ENCODE measurements at places on chromosomes 7 and 10. TPM values are rescaled to one million over a fixed set of nuclear protein-coding genes. Genes with fewer than 3 reads are reported as not detected.

GRCh38 chr10:68142761-68143160 lies 33.5 kb downstream of the MYPN start:
- H3K4me3 ChIP-seq = no peak overlapping the region
- no peak for DNase-seq
- no peak overlapping the region for H3K27ac ChIP-seq
- no peaks in the 10 kb centered on the region for H3K36me3 ChIP-seq

- DNase-seq = peak; percentile 61
- peaks cover 19% of the 10 kb centered on the region for H3K4me1 ChIP-seq
- peak overlapping the region; percentile 92 for H3K4me3 ChIP-seq
- H3K27ac ChIP-seq = peak overlapping the region; percentile 75
- no peaks in the 10 kb centered on the region for H3K36me3 ChIP-seq
Measured at GRCh38 chr7:87220026-87220733, 648 bp upstream of the TMEM243 start.

DNA sequence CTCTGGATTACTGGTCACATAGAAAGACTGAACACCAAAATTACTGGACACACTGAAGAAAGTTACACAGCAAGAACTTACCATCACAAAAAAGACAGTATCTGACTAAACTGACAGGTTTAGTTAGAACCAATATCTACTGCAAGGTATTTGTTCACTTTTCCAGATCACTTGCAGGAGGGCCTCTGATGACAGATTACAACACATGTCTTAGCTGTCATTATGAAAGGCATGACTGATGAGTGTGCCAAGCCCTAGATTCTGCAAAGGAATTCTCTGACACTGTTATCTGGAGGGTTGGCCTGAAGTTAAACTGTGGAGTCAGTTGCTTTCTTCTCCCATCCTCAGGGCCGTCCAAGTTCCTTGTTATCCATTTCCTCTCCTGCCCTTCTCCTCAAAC lies 242.7 kb downstream of the KIF20B start:
- DNase-seq = no peak
- H3K4me1 ChIP-seq = no peaks in the 10 kb centered on the region
- H3K27me3 ChIP-seq = no peaks in the 10 kb centered on the region
- no peaks in the 10 kb centered on the region for H3K36me3 ChIP-seq
- H3K27ac ChIP-seq = no peak overlapping the region

DNA sequence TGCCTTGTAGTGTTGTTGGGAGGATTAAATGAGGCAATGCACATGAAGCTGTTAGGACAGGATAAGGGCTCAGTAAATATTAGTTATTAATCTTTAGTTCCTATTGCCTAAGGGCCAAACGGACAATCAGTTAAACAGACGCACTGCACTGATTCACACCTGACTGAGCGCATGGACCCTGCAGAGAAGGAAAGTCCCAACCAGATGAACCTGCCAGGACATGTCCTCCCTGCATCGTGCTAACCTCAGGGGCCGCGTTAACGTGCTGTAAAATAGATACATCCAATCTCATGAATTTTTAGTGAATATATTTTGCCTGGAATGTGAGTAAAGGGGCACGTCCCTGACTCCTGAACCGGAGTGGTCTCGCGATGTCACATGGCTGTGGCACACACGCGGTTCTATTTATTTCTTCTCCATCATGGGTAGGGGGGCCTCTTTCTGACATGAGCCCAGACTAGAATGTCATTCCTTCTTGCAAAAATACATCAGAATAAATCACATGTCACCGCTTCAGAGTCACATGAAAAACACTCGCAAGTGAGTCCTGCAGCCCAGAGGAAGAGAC lies 12.3 kb downstream of the ADARB2 start:
- DNase-seq = no peak
- no peaks in the 10 kb centered on the region for H3K4me1 ChIP-seq
- H3K4me3 ChIP-seq = no peak overlapping the region
- H3K36me3 ChIP-seq = no peaks in the 10 kb centered on the region
- no peak overlapping the region for H3K27ac ChIP-seq

DNA sequence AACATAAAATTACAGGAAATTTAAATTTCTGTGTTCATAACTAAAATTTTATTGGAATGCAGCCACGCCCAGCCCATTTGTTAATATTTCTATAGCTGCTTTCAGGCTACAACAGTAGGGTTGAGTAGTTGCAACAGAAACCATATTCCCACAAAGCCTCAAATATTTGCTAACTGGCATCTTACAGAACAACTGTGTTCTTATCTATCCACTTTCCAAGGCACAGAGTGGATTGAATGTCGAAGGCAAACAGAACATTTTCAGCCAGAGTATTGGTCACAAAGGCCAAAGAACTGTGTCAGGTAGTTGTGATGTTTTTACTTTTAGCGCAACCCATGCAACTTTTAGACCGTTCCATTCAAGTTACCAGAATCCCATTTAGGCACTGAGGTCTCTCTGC lies 51.1 kb upstream of the OPN4 start:
- DNase-seq = no peak
- H3K36me3 ChIP-seq = no peaks in the 10 kb centered on the region
- no peaks in the 10 kb centered on the region for H3K4me1 ChIP-seq
- H3K4me3 ChIP-seq = no peak overlapping the region

GRCh38 chr10:28332726-28333125 lies 29.9 kb upstream of the MPP7 start:
- no peaks in the 10 kb centered on the region for H3K36me3 ChIP-seq
- H3K4me3 ChIP-seq = no peak overlapping the region
- no peak overlapping the region for H3K27ac ChIP-seq
- H3K4me1 ChIP-seq = peaks cover 16% of the 10 kb centered on the region
- DNase-seq = no peak
- H3K27me3 ChIP-seq = no peaks in the 10 kb centered on the region

GRCh38 chr7:113207931-113208330 lies 89.6 kb upstream of the SMIM30 start:
- DNase-seq = no peak
- no peak overlapping the region for H3K27ac ChIP-seq
- H3K36me3 ChIP-seq = no peaks in the 10 kb centered on the region
- H3K4me1 ChIP-seq = no peaks in the 10 kb centered on the region

DNA sequence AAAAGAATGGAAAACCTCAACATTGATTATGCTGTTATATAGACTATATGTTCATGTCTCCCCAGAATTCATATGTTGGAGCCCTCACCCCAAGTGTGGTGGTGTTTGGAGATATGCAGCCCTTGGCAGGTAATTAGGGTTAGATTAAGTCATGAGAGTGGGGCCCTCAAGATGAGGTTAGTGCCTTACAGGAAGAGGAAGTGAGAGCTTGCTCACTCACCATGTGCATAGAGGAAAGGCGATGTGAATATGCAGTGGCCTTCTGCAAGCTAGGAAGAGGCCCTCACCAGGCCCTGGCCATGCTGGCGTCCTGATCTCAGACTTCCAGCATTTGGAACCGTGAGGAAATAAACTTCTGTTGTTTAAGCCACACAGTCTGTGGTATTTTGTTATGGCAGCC lies 14.8 kb downstream of the ZNF33A start:
- DNase-seq = no peak
- H3K27ac ChIP-seq = no peak overlapping the region

GRCh38 chr10:14389981-14390590 lies 59.4 kb upstream of the FRMD4A start:
- H3K27me3 ChIP-seq = peaks cover 21% of the 10 kb centered on the region
- no peak overlapping the region for H3K4me3 ChIP-seq
- H3K36me3 ChIP-seq = no peaks in the 10 kb centered on the region
- no peak for DNase-seq
- no peak overlapping the region for H3K27ac ChIP-seq

GRCh38 chr10:79507440-79508167 lies 4.7 kb upstream of the EIF5AL1 start:
- no peaks in the 10 kb centered on the region for H3K4me1 ChIP-seq
- H3K4me3 ChIP-seq = no peak overlapping the region
- no peak for DNase-seq
- no peaks in the 10 kb centered on the region for H3K36me3 ChIP-seq
- no peak overlapping the region for H3K27ac ChIP-seq

- DNase-seq = no peak
- no peak overlapping the region for H3K27ac ChIP-seq
- no peaks in the 10 kb centered on the region for H3K27me3 ChIP-seq
- peaks cover 15% of the 10 kb centered on the region for H3K4me1 ChIP-seq
- H3K4me3 ChIP-seq = no peak overlapping the region
Measured at GRCh38 chr10:70921285-70921684, 32.9 kb upstream of the PCBD1 start.

DNA sequence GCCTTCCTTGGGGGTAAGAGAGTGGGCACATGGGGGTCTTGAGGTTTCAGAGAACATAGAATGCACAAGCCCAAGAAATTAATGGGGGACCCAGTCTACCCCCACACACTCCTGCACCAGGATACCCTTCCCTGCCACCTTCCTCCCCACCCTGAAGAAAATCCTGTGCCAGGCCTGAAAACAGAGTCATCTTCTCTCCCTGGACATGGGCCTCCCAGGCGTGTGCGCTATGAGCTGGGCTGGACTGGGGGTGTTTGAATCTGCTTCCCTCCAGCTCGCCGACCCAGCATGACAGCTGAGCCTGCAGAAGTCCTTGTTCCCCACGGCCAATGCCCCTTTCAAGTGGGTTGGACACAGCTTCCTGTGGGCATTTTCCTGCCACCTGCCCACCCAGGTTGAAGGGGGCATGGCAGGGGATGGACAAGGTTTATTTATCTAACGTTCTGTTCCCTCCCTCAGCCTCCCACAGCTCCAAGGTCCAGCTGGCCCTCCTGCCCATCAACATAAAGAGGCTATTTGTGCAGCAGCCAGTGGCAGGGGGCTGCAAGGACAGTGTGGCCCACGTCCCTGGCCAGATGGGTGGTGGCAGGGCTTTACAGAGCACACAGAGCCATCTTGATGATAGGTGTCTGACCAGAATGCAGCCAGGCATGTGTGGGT lies 141.0 kb downstream of the SH3PXD2A start:
- peaks cover 27% of the 10 kb centered on the region for H3K4me1 ChIP-seq
- H3K4me3 ChIP-seq = no peak overlapping the region
- DNase-seq = no peak
- H3K27ac ChIP-seq = no peak overlapping the region

GRCh38 chr10:112519133-112519761 lies 72.2 kb downstream of the VTI1A start:
- H3K27ac ChIP-seq = peak overlapping the region; percentile 94
- H3K4me3 ChIP-seq = peak overlapping the region; percentile 23
- DNase-seq = peak; percentile 100
- no peaks in the 10 kb centered on the region for H3K36me3 ChIP-seq
- H3K27me3 ChIP-seq = no peaks in the 10 kb centered on the region
- peaks cover 86% of the 10 kb centered on the region for H3K4me1 ChIP-seq

- no peak overlapping the region for H3K27ac ChIP-seq
- DNase-seq = no peak
- 0 out of 2 replicates have a peak, but pooled peaks cover 6% of the 10 kb centered on the region for H3K27me3 ChIP-seq
- H3K36me3 ChIP-seq = no peaks in the 10 kb centered on the region
- H3K4me3 ChIP-seq = peak overlapping the region; percentile 41
Measured at GRCh38 chr7:151897161-151897731, 20.3 kb upstream of the PRKAG2 start.

DNA sequence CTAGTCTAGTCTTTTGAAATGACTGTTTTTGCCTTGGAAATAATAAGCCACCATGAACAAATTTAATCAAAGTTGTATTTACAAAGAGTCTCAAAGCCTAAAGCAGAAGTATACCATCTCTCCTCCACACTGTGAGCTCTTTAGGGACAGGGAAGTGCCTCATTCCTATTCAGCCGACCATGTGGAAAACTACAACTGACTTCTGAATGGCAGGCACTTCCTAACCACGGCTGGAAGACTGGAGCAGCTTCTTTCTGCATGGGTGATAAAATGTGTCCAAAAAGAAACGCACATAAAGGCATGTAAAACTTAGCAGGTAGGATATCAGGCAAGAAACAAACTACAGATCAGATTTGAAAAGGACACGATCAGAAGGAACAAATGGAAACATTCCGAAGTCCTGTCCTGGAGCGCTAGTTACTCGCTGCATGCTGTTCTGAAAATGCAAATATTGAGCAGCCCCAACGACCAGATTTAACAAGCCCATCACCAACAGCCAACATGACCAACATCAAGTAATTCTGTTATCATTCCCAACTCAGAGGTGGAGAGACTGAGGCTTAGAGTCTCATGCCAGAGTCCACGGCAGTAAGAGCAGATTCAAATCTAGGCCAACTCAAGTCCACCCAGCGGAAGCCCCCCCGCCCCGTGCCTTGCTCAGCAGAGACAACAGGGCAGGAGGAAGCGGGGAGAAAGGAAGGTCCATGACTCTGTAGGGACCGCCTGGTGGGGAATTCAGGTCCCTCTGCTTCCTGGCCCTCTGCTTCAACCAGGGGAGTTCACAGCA lies 26.5 kb downstream of the CTBP2 start:
- no peak overlapping the region for H3K27ac ChIP-seq
- peaks cover 32% of the 10 kb centered on the region for H3K36me3 ChIP-seq
- H3K27me3 ChIP-seq = no peaks in the 10 kb centered on the region
- H3K4me3 ChIP-seq = no peak overlapping the region
- DNase-seq = no peak
- no peaks in the 10 kb centered on the region for H3K4me1 ChIP-seq

GRCh38 chr7:141710301-141710700 lies 2.1 kb downstream of the WEE2 start:
- no peaks in the 10 kb centered on the region for H3K36me3 ChIP-seq
- H3K4me1 ChIP-seq = no peaks in the 10 kb centered on the region
- no peak overlapping the region for H3K4me3 ChIP-seq
- peaks cover 17% of the 10 kb centered on the region for H3K27me3 ChIP-seq

GRCh38 chr7:80639011-80639410 lies 569 bp downstream of the CD36 start:
- DNase-seq = no peak
- H3K36me3 ChIP-seq = no peaks in the 10 kb centered on the region
- H3K4me3 ChIP-seq = no peak overlapping the region
- H3K4me1 ChIP-seq = no peaks in the 10 kb centered on the region

DNA sequence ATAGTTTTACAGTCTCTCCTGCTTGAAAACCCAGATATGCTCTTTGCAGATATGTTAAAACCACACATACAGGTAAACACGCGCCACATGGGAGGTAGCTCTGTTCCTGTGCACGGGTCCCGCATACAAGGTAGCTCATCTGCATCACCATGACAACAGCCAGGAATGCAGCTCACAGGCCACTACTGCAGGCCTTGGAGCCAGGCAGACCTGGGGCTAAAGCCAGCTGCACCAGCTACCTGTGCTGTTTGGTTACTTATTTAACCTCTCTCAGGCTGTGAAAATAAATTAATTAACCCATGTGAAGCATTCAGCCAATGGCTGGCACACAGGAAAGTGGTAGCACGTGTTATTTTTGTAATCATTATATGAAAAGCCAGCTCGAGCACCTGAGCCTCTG lies 428.3 kb downstream of the TNS3 start:
- H3K4me1 ChIP-seq = no peaks in the 10 kb centered on the region
- H3K4me3 ChIP-seq = no peak overlapping the region
- DNase-seq = no peak
- H3K36me3 ChIP-seq = no peaks in the 10 kb centered on the region

Gene SHTN1
- 64.0 TPM for total RNA-seq

Gene ATRNL1
- 1.3 TPM for total RNA-seq

Gene CFAP46
- total RNA-seq = 1.4 TPM

Gene DNMBP
- 60.3 TPM for total RNA-seq

Gene RRP12
- 67.0 TPM for total RNA-seq

Gene CDC123
- 132 TPM for total RNA-seq

Gene FAM25A
- 2.7 TPM for total RNA-seq

Gene PRXL2A
- total RNA-seq = 4.9 TPM

Gene CRPPA
- total RNA-seq = 1.6 TPM

Gene HMX2
- not detected for total RNA-seq

Gene RSPH10B2
- 0.37 TPM for total RNA-seq

Gene EPC1
- total RNA-seq = 20.1 TPM

Data from HCT116 (cell line).